ENCODE measurements at places on chromosomes 7 and 10. TPM values are rescaled to one million over a fixed set of nuclear protein-coding genes. Genes with fewer than 3 reads are reported as not detected.

Gene PNLIPRP1
- total RNA-seq = not detected

Gene STEAP1B
- 1.9 TPM for total RNA-seq

Gene GPR37
- total RNA-seq = 18.5 TPM

Gene SKIDA1
- 9.4 TPM for total RNA-seq

Gene FRAT2
- 11.6 TPM for total RNA-seq

Gene PRKAR2B
- 174 TPM for total RNA-seq

Gene ADAM22
- total RNA-seq = 121 TPM
